ENCODE measurements at places on chromosomes 5 and 9. TPM values are rescaled to one million over a fixed set of nuclear protein-coding genes. Genes with fewer than 3 reads are reported as not detected.

The IFNA13 gene
- not detected for total RNA-seq

The ZER1 gene
- total RNA-seq, result 26.8 TPM

The TMC1 gene
- total RNA-seq, result 0.78 TPM

The LHX3 gene
- not detected for total RNA-seq

The PKD2L2 gene
- not detected for total RNA-seq

The LRRC19 gene
- not detected for total RNA-seq

The LRRTM2 gene
- total RNA-seq, result 104 TPM

The LRRC26 gene
- 0.62 TPM for total RNA-seq

The EGFLAM gene
- total RNA-seq, result 3.1 TPM

The ASPN gene
- 7.8 TPM for total RNA-seq

Measured in occipital lobe (tissue), 3 donors.